ENCODE measurements at places on chromosomes 13 and 19. TPM values are rescaled to one million over a fixed set of nuclear protein-coding genes. Genes with fewer than 3 reads are reported as not detected.

DNA sequence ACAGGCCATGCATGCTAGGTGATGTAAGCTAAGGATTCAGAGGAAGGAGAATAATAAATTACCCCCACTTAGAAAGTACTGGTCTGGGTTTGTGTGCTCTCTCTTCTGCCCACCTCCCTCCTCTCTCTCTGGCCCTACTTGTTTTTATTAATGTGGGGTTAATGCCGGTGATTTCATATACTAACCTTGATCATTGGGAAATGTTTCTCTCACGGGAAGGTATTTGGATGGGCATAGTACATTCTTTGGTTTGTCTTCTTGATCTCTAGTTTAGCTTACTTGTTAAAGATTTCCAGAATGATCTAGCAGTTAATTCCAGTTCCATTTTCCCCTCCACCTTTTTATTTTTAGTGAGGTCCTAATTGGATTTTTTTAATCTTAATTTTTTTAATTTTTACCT lies 24.6 kb downstream of the ARHGAP35 start:
- no peak for DNase-seq

GRCh38 chr13:76522083-76522755 lies 364.0 kb downstream of the KCTD12 start:
- no peak for DNase-seq

- DNase-seq = no peak
Measured at GRCh38 chr13:97961340-97961739, 7.9 kb downstream of the IPO5 start.

DNA sequence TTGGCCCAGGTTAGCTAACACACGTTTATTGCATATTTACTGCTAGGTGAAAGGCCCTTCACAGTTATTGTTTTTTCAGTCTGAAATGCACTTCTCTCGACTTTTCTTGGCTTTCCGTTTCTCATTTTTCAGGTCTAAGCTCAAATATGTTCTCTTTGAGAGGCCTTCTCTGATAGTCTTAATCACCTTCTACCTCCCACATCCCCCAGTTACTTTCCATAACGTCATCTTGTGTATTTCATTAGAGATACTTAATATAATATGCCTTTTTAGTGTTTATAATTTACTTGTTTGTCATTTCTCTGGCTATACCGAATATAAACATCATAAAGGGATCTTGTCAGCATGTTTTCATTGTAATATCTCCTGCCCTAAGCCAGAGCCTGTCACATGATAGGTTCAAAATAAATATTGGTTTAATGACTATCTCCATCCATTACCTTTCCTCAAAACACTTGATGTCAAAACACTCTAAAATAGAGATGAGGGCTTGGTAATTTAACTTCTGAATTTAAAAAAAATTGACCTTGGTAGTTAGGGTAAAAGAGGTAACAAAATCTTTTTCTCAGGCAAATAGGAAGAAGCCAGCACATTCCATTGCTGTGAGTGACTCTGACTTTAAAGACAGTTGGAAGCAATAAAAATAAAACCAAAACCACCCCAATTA lies 168.6 kb upstream of the RFC3 start:
- no peak for DNase-seq

- DNase-seq = no peak
Measured at GRCh38 chr19:27870293-27870692, 1342.7 kb downstream of the UQCRFS1 start.

The CLEC17A gene
- total RNA-seq = not detected

Data from heart left ventricle (tissue), 16 donors.